ENCODE measurements at places on chromosomes 4 and X.

DNA sequence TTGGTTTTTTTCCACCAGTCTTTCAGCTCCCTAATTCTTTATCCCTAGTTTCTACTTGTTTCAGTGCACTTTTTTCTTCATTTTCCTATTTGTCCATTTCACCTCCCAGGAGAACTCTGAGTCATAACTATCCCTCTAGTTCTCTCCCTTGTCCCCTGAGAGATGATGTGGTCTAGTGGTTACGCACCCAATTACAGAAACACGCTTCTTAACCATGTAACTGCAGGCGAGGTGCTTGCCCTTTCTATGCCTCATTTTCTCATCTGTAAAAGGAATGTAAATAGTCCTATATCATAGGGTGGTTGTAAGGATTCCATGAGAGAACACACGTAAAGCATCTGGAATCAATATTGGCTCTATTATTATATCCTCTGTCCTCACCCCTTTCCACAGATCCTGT is 8.8 kb upstream of the GRPR start:
- no peak for DNase-seq

- no peak for DNase-seq
These were observed 13.8 kb downstream of the KDR start for GRCh38 chr4:55111601-55112000.

GRCh38 chrX:2723286-2723879 is 28.5 kb upstream of the XG start:
- no peak for DNase-seq

- DNase-seq, result no peak
These were observed 16.6 kb downstream of the GEMIN8 start for GRCh38 chrX:14013054-14013453.

- no peak for DNase-seq
These were observed 57.8 kb upstream of the SLC39A8 start for GRCh38 chr4:102403116-102403515.

DNA sequence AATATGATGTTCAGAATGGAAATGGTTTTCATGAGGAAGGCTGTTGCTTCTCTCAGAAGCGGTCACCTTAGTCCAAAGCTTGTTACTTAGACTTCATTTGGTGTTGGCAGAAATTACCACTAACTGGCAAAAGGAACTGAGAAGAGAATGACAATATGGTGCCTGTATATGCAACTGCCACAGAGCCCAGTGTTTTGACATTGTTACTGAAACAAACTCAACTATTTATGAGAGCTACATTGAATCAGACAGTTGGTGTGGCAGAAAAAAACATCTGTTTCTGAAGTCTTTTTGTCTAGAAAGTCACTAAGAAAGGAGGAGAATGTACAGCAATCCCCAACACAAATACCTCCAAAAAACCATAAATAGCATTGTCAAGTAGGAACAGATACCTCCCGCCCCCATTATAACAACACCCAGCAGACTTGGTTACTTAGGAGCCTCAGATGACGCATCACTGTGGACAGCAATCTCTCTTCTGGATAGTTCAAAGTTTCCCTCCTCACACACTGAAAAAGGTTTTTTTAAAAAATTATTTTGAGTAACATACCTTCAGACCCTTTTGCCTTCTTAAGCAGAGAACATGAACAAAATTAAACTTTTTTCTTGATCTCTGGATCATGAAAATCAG is 92.2 kb downstream of the MAML3 start:
- peak; percentile 29 for DNase-seq

GRCh38 chr4:26784207-26784865 is 76.3 kb upstream of the STIM2 start:
- no peak for DNase-seq

DNA sequence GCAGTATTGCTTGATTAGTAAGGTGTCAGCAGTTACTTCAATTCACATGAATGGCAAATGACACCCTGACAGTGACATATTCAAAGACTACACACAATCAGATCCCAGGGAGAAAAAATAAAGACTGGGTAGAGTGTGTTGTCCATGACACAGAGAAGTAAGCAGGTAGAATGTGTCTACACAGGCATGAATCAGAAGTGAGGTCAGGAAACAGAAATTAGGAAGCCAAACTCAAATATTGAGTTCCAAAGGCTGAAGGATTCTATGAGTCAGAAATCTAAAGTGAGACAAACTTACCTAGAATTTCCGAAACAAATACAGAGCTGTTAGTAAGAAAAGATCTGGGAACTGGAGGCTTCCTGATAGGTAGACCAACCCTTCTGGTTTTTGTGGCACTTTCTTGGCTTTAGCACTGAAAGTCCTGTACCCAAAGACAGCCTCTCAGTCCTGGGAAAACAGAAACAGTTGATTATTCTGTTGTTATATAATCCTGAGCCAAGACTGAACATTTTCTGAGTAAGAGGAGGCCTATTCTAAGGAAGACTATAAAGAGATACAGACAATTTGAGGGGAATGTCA is 24.3 kb upstream of the GLRA2 start:
- DNase-seq, result no peak

DNA sequence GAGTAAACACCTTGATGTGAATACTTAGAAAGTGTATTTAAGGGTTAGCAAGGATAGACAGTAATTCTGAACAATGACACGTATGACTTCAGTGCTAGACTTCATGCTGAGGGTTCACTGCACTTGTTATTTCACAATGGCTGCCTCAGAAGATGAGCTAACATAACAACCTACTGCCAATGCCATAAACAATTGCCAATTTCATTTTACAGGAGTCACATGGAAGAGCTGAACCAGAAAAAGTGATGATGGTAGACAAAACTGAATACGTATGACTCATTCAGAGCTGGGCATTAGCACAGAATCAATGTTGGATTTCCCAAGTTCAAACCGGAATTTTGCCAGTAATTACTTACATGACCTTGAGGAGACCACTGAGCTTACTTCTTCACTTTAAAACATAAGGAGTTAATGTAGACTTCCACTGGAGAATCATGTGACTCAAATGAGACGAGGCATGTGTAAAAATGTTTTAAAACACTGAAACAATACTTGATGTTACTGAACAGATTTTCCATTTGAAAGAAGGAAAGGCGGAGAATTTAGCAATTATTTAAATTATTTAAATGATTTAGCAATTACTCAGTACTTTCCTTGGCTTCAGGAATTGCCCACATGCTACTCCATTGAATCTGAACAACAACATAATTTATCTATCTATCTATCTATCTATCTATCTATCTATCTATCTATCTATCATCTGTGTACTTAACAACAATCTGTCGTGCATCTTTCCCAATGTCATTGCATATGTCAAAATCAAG is 868.5 kb upstream of the SLIT2 start:
- DNase-seq, result no peak

DNA sequence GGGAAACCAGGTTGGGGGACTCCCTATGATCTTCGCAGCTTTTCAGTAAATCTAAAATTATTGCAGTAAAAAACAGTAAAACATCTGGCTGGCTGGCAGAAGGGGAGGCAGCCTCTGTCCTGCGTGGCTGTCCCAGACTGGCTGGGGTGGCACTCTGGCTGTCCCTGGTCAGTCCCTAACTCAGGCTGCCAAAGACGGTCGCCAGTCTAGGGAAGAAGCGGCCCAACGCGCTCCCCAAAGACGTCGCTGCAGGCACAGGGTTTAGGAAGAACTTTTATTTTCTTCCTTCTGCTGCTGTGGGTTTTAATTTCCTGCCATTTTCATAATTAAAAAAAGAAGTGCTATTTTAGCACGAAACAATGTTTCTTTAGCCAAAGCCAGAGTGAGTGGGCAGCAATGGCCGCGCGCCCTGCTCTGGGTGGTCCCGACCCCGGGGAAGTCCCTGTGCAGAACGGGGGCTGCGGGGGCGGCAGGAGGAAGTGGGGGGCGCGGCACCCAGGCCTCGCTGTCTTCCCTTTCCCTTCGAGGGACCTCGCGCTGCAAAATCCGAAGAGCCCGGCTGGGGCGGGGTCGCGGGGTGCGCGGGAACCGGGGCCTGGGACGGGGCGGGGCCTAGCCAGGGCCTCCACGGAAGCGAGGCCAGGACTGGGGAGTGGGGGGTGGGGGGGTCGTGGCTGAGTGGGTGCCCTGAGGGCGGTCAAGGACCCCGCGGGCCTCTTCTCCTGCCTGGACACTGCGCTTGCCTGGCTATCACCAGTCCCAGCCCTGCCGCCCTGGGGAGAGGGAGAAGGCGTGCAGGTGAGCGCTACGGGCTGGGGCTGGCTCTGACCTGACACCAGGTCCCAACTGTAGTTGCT is 6.3 kb upstream of the LETM1 start:
- no peak for DNase-seq

DNA sequence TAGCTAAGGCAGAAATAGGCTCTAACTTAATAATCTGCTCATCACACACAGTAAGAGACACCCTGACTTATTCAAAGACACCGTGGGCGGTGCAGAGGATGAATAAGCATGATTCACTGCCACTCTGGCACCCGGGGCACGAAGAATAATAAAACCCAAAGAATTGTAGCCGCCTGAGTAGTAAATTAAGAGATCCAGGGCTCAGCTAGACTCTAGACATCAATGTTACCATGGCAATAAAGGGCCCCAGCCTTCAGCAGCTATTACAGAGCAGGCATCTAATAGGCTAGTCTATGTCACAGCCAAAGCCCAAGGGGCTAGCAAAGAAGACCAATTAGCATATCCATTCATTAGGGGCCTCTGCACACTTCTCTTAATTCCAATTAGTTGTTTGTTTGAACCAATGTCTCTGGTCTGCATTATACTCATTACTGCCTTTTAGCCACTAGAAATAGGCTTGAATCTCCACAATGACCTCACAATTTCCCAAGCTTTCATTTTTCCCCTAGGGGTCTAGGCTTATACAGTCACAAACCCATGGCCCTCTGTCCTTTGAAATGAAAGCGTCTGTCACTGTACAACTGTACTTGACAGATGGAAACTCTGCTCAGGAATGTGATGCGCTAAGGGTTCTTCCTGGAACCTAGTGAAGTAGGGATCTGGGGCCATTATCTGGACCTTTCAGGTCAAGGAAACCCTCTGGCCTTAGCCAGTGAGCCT is 3.0 kb upstream of the ATP1B4 start:
- DNase-seq, result no peak

GRCh38 chr4:73223258-73223650 is 35.3 kb downstream of the ANKRD17 start:
- no peak for DNase-seq

- no peak for DNase-seq
These were observed 87.8 kb upstream of the BMPR1B start for GRCh38 chr4:94669672-94670664.

- DNase-seq, result no peak
These were observed 2.4 kb downstream of the MEPE start for GRCh38 chr4:87835197-87835596.

- DNase-seq, result no peak
These were observed 82.2 kb downstream of the SUPT20HL2 start for GRCh38 chrX:24231641-24232179.

GRCh38 chrX:24498181-24498580 is 33.1 kb downstream of the PDK3 start:
- DNase-seq, result peak; percentile 17

DNA sequence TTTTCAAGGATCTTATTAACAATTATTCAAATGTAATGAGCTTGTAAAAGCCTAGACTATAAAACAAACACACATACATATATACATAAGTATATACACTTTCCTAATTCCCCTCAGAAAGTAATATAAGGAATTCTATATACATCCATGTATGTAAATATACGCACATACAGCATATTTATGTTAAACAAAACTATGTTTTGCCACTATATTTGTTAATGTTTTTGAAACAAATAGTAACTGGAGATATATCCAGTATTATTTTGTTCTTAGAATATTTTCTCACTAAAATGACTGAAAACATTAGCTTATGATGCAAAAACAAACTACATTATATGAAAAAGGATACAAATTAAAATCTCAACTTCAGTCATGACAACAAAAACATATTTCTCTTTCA is 85.1 kb downstream of the FBXO8 start:
- DNase-seq, result no peak

DNA sequence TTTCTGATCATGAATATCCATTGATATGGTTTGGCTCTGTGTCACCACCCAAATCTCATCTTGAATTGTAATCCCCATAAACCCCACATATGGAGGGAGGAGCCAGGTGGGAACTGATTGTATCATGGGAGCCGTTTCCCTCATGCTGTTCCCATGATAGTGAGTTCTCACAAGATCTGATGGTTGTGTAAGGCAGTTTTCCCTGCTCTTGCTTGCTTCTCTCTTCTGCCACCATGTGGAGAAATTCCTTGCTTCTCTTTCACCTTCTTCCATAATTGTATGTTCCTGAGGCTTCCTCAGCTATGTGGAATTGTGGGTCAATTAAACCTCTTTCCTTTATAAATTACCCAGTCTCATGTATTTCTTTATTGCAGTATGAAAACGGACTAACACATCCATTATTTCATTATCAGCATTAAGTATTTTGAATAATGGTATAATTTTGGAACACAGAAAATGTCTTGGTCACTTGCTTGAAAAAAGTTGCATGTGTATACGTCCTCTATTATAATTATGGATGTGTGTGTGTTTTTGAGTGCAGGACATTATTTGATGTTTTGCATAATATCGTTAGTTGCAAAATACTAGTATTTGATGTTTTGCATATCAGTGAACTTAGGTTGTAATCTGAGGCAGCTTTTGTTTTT is 334.6 kb downstream of the PCDH10 start:
- DNase-seq, result no peak

GRCh38 chr4:100968046-100968445 is 379.3 kb downstream of the PPP3CA start:
- DNase-seq, result no peak

DNA sequence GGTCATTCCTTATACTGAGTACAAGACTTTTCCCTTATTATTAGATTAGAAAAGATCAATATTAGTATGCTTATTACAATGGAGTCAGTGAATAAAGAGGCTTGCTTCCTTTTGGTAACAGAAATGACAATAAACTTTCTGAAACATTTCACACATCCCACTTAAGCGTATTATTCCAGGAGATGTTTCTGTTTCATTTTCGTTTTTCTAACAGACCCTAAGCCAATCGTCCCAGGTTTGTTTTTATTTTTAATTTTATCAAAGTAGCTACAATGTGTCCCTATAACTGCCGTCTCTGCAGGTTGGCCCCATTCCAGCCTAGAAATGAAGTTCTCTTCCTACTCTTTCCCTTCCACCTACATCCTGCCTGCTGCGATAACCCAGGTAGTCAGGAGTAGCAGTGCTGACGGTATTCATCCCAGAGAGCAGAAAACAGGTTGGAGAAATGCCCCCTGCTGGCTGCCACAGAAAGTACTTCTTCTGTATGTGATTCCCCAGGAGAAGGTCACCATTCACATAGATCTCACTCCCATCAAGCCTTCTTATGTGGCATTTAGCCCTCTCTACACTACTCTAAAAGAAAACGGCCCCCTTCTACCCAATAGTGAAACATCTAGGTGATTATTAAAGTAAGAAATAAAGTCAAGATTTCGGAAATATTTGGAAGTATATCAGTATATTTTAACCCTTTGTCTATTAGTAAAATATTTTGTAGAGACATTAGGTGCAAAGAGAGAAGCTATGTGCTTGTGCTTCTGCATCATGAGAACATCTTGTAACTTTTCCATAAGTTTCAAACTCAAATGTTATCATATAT is 40.4 kb downstream of the ENPEP start:
- DNase-seq, result peak; percentile 52

- no peak for DNase-seq
These were observed 132.6 kb downstream of the GLUD2 start for GRCh38 chrX:121179972-121180371.
